ENCODE measurements at places on chromosomes 4 and X.

DNA sequence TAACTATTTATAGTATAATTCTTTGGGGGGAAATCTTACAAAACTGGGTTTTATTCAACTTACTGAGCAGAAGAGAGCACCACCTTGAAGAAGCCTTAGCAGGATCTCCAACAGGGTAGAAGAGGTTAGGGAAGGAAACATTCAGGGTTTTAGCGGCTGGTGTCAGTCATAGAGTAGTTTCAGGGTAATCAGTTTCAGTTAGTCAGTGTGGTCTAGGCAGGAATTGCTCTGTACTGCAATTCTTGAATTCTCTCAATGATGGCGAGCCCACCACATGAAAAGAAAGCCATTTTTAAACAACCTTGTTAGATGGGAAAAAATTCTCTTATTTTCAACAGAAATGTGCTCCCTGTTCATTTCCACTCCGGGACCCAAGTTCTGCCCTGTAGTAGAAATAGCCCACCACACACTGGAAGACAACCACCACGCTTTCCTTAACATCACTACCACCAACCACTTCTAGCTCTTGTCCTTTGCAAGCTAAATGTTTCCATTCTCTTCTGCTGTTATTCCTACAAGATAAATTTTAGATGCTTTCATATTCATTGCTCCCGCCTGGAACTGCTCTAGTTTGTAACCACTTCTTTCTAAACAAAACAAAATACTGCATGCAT, 25.9 kb downstream of the COL25A1 start:
- DNase-seq = no peak

DNA sequence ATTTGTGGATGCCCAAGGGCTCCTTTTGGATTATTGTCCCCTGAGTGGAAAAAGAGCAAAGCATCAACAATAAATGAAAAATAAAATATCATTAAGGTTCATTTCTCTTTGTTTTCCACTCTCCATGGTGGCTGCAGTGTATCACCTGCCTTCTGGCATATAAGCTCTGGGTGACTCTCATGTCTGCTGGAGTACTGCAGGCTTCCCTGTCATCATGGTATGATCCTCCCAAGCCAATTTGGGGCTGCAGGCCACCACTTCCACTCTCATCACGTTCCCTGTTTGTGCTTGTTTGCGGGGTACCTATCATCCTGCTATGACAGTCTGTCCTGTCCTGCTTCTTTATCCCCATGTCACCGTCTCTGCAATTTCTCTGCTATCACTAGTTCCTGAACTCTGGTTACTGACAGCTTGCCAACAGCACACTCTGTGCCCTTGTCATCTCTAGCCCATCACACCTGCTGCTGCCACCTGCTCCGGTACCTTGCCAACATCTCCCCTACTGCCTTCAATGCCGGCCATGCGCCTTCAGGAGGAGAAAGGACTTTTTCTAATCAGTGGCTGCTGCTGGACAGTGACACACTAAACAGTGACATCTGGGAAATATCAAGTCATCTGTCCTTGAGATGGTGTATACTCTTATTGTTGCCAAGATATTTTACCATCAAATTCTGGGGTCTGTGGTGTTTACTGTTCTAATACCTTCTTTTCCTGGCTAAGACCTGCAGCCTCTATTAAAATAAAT, 23.0 kb upstream of the FGF5 start:
- no peak for DNase-seq

GRCh38 chr4:39278476-39278875, 87.7 kb downstream of the RFC1 start:
- DNase-seq = no peak

DNA sequence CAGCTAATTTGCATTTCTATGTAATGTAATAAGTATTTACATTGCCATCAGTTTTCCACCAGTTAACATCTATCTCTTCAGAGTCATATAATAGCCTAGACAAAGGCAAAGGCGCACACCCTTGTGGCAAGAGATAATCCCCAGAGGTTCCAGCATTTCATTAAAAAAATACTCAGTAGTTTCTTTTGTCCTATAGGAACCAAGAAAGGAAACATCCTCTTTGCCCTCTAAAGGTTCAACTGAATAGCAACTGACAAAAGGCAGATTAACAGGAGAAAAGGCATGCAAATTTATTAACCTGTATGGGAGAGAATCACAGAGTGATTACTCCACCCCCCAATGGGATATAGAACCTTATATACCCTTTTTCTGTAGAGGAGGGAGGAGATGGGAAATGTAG, 48.4 kb downstream of the MAGEB17 start:
- no peak for DNase-seq

GRCh38 chr4:73875401-73875800, 6.2 kb downstream of the CXCL1 start:
- no peak for DNase-seq

- no peak for DNase-seq
Observed at GRCh38 chr4:38155589-38156294, 195.5 kb downstream of the PTTG2 start.

- DNase-seq = no peak
Observed at GRCh38 chrX:40845331-40845911, 110.1 kb upstream of the MED14 start.

DNA sequence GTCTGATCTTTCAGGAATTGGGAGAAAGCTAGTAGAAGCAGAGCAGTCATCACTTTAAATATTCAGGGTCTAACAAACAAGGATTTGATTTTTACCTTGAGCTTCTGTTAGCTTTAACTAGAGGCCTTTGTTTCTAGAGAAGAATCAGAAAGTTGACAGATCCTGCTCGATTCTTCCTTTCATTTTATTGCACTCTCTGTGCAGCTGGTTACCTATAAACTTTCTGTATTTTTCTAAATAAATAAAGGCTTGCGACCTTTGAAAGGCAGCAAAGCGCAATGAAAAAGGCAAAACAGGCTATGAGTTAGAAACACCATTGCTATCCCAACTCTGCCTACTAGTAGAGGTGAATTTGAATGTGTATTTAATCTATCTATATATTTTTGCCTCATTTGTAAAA, 101.4 kb upstream of the NPY2R start:
- DNase-seq = no peak

DNA sequence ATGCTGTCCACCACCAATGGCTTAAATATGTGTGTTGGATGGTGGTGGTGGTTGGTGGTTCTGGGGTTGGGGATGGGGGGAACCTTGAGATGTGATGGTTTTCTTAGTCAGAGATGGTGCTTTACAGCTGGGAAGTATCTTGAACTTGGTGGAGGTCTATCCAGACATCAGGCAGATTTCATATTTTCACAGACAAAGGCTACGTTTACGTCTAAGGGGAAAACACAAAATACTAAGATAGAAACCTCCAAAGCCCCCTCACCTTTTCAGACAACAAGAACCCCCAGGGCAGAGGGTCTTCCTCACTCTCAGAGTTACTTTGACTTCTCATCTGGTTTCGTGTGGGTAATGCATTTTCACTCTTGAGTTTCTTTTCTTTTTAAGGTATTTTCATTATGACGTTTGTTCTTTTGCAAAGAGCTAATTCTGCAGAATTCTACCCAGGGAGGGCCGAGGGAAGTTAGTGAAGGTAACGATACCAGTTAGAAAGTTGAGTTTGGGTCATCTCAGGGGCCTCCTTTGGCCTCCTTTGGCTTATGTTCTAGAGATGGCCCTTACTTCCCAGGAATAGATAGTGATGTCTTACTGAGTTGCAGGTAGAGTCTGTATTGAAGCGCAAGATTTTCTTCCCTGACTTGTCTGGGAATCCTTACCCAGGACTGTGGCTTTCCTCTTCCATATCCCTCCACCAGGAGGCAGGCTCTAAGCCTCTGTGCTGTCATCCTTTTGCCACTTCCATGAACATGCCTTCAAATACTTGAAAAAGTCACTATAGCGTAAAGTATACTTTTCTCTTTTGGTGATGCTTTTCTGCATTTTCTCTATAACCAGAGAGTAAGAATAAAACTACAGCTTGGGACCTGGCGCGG, 31.9 kb downstream of the RHOH start:
- no peak for DNase-seq

DNA sequence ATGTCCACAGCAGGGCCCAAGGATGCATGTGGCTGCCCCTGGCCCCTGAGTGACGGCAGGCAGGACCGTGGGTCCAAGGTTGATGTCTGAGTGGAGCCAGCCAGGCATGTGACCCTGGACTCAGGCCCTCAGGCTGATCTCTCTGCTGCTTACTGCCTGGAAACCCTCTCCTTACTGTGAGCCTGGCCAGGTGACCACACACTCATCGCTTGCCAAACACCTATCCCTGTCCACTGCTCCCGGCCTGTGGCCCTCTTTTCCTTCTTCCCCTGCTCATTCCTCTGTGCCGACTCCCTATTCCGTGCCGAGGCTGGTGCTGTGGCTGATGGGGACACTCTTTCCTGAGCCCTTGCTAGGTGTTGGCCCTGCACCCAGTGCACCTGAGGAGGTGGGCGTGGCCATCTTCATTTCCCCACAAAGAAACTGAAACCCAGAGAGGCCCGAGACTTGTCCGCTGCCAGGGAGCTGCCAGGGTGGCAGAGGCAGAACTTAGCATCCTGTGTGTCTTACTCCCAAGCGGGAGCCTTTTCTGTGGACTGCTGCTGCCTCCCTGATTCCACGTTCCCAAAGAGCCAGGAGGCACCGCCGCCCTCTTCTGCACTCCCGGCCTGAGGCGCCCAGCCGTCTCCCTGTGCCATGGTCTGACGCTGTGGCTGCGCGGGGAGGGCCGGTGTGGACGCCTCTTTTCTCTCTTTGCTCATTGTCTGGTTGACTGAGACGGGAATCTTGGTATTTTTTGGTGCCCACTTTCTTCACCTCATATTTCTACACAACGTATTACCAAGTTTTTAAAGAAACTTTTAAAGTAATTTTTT, 11.2 kb upstream of the RNF4 start:
- no peak for DNase-seq

GRCh38 chr4:48462363-48462762, 20.8 kb upstream of the SLC10A4 start:
- no peak for DNase-seq

- no peak for DNase-seq
Observed at GRCh38 chr4:164116286-164116685, 621.8 kb downstream of the TMA16 start.

DNA sequence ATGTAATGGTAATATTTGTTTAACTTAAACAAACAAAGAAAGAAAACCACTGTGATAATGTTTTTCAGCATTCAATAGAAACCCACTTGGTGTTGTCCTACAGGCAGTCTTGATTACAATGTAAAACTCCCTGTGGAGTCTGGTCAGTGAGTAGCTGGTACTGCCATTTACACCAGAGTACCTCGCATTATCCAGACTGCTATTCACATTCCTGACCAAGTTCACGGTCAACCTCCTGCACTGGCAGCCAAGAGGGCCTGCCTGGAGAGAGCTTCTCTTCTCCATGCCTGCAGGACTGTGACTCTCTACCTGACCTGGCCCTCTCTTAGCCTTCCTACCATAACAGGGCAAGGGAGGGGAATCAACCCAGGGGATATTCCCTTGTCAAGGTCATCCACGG, 2.9 kb upstream of the LONRF3 start:
- DNase-seq = no peak

- peak; percentile 8 for DNase-seq
Observed at GRCh38 chr4:107863850-107864371, 39.2 kb downstream of the SGMS2 start.

- no peak for DNase-seq
Observed at GRCh38 chrX:104359124-104359523, 104.4 kb upstream of the ESX1 start.

- peak; percentile 51 for DNase-seq
Observed at GRCh38 chr4:5998333-5998936, 19.8 kb downstream of the C4orf50 start.

GRCh38 chr4:101288365-101289145, 58.8 kb downstream of the PPP3CA start:
- DNase-seq = no peak

DNA sequence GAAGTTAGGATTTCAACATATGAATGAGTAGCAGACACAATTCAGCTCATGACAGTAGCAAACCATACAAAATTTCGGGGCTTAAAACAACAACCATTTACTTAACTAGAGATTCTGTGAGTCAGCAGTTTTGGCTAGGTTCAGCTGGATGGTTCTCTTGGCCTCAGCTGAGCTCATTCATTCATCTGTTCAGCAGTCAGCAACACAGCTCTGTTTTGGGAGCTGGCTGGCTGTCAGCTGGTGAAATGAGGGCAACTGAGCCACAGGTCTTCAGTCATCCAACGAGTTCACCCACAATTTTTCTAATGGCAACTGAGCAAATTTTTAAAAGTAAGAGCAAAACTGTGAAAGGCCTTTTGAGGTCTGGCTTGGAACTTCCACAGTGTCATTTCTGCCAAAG, 2005.1 kb upstream of the AGA start:
- DNase-seq = no peak

GRCh38 chr4:47538111-47538824, 53.2 kb downstream of the ATP10D start:
- DNase-seq = no peak

- no peak for DNase-seq
Observed at GRCh38 chrX:44303119-44303518, 40.4 kb downstream of the EFHC2 start.

GRCh38 chr4:149790172-149790907, 25.3 kb downstream of the IQCM start:
- no peak for DNase-seq

- DNase-seq = no peak
Observed at GRCh38 chrX:148741441-148741840, 241.0 kb downstream of the AFF2 start.

GRCh38 chr4:8593264-8594096, 915 bp downstream of the CPZ start:
- DNase-seq = no peak

DNA sequence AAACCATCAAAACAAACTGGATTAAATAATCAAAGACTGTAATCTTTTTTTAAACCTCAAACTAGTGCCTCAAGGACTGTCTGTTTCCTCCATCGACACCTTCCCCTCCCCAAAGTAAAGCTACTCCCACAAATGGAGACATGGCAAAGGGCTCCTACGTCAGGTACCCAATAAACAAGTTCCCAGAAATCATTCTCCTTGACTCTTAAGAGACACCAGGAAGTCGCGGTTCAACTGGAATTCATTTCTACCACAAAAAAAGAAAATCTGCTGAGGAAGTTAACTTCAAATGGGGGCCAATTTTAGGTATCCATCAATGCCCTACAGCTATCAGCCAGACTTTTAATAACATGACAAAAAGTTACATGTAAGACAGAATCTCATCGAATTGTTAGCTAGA, 2.5 kb downstream of the RPS4X start:
- DNase-seq = no peak

DNA sequence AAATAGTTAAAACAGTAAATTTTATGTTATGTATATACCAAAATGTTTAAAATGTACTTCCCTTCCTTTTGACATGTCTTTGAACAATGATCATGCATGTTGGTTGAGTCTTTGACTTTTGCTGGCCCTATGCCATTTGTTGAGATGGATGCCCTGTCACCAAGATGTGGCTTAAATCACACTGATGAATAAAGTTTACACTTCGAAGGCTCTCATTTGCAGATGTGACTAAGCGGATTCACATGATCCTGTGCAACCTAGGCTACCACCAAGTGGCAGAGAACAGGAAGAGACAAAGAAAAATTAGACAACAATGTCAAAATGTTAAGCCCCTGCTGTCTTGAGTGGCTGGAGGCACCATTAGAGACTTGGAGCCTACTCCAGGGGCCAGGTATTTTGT, 139.9 kb downstream of the RAB28 start:
- no peak for DNase-seq

- no peak for DNase-seq
Observed at GRCh38 chrX:145002771-145003170, 244.5 kb upstream of the SPANXN1 start.

GRCh38 chr4:101806914-101807313, 16.4 kb downstream of the BANK1 start:
- no peak for DNase-seq

- DNase-seq = no peak
Observed at GRCh38 chr4:150906987-150907633, 108.0 kb downstream of the LRBA start.

Data from activated naive CD8-positive, alpha-beta T cell treated with anti-CD3 and anti-CD28 coated beads, Interleukin-2, amount 50 U/mL, for 24 hours (primary cell).